ENCODE measurements at places on chromosomes 4 and X.

DNA sequence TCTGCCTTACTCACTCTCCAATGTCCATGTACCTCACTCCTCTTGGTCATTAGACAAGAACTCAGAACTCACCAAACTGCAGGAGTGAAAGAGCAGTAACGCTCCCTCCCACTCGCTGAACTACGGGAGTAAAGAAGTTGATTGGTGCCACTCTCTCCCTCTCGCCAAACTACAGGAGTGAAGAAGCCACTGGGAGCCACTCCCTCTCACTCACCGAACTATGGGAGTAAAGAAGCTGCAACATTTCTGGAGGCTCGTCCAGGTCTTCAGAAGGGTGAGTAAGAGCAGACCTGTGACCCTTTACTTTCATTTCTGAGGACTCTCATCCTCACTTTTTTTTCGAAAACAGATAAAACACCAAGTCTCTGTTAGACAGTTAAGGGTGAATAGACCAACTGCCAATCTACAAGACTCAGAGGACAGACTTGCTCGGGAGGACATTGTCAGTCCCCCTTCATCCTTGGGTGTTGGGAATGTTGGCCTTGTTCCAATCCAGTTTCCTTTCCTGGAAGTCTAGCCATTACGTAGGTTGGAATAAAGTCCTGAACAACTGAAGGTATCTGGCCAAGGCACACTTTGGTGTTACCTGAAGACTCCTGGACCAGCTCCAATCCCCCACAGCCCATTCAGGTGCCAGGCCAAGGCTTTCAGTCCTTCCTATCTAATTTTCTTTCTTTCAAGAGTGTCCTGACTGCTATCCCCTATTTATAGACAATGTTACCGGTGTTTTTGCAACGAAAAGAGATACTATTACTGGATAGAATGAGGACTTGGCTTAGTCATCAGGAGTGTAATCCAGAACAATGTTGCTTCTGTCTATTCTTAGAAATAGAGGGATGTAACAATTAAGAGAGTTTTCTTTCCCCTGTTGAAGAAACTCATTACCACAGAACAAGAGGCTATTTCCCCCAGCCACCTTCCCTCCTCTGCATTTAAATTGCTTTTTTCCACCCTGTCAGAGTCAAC lies 11.0 kb upstream of the COL25A1 start:
- no peak for DNase-seq

GRCh38 chr4:73860181-73860580 lies 7.1 kb downstream of the PF4V1 start:
- DNase-seq, result no peak

GRCh38 chrX:110430293-110431076 lies 71.8 kb downstream of the RTL9 start:
- no peak for DNase-seq

GRCh38 chrX:73215246-73215645 lies 595 bp upstream of the NAP1L2 start:
- DNase-seq, result no peak

GRCh38 chrX:96425200-96425599 lies 259.4 kb upstream of the DIAPH2 start:
- DNase-seq, result no peak
